ENCODE measurements at places on chromosomes 5 and 9. TPM values are rescaled to one million over a fixed set of nuclear protein-coding genes. Genes with fewer than 3 reads are reported as not detected.

DNA sequence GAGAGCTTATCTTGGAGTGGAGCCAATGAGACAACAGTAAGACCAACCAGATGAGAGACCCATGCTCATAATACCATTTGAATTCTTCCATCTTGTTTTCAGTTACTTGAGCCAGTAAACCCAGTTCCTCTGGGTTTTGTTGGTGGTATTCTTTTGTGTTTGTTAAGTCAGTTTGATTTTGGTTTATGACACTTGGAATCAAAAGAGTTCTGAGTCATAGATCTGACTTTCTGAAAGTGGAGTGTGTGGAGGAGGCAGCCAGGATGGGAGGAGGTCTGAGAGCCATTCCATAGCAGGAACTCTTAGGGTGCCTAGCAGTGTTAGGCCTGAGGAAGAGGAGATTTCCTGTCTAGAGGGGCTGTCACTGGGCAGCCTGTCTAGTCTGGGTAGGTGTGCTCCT lies 24.6 kb upstream of the PANK3 start:
- no peak for DNase-seq

GRCh38 chr9:71112866-71113265 lies 8.6 kb downstream of the TRPM3 start:
- DNase-seq: no peak

DNA sequence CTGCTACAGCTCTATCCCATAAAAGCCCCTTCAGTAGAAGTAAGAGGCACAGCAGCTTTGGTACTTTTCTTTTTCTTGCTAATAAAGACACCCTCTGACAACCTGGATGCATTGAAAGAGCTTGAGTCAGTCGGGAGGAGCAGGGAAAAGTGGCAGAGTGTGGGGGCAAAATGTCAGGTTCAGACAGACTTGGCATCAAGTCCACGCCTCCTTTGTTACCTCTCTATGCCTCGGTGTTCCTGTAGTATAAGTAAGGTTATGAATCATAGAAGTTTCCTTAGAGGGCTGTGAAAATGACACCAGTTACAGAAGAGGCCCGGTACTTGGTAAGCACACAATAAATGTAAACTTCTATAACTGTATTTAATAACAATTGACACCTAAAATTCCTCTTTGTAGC lies 133.9 kb downstream of the ESM1 start:
- DNase-seq: no peak

GRCh38 chr9:15086778-15087324 lies 176.6 kb upstream of the FREM1 start:
- DNase-seq: no peak

DNA sequence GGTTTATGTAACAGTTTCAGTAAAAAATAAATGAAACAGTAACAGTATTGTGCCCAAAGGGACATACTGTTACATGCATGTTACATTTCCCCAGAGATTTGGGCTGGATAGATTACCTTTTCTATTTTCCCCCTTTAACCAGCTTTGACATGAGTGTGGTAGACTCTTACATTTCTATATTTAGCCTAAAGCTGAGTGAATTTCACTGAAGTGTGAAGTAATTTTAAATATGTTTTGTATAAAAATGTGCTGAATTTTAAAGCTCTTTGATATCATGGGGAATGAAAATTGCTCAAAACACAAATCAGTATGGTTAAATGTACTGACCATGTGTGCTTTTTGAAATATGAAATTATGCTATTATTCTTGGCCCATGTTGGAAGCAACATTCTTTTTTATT lies 122.3 kb upstream of the CDH10 start:
- DNase-seq: no peak

DNA sequence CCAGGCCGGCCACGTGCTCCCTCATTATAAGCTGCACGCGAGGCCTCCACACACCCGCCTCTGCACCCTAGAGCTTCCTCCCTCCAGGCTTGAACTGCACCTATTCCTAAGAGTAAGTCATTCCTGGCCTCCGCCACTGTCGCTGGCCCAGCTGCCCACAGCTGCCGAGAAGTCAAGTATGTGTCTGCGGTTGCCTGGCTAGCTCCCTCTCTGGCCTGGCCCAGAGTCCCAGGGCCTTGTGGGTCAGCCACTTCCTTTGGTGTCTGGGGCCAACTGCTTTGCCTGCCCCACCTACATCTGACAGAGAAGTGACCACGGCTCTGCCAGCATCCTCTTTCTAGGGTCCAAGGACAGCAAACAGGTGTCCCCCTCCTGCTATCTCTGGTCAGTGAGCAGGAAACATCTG lies 18.3 kb downstream of the ABO start:
- no peak for DNase-seq

GRCh38 chr9:38644601-38645000 lies 24.2 kb upstream of the ANKRD18A start:
- DNase-seq: no peak

- peak; percentile 58 for DNase-seq
Observed at GRCh38 chr5:178839319-178839704, 20.4 kb upstream of the ZNF354B start.

GRCh38 chr5:100026606-100027005 lies 508.6 kb upstream of the FAM174A start:
- DNase-seq: no peak

CPEB4 gene
- total RNA-seq: 11.3 TPM

PCDHAC2 gene
- total RNA-seq: 1.8 TPM

CATSPER3 gene
- 0.54 TPM for total RNA-seq

CFAP157 gene
- 0.16 TPM for total RNA-seq

MYMK gene
- total RNA-seq: not detected

SRD5A1 gene
- total RNA-seq: 31.3 TPM

IFNK gene
- total RNA-seq: not detected

FAT2 gene
- total RNA-seq: not detected
